Progenitor cell of endocrine pancreas (in vitro differentiated cells): ENCODE measurements at places on chromosomes 11 and 22. TPM values are rescaled to one million over a fixed set of nuclear protein-coding genes. Genes with fewer than 3 reads are reported as not detected.

DNA sequence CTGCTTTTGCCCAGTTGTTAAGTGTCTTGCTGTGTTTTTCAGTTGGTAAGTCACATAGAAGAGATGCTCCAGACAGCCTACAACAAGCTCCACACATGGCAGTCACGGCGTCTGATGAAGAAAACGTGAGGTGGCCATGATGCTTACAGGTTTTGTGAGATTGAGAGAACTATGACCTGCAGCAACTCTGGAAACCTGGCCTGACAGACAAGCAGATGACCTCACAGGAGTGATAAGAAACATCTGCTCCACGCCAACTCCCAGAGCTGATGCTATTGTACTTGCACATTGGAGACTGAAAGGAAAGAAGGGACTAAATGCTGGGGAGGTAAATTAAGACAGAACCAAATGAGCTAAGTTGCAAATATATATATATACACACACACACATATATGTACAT is 28.6 kb upstream of the LDHA start:
- no peak overlapping the region for H3K4me3 ChIP-seq
- H3K36me3 ChIP-seq, result peaks cover 13% of the 10 kb centered on the region
- H3K27ac ChIP-seq, result no peak overlapping the region
- H3K4me1 ChIP-seq, result no peaks in the 10 kb centered on the region
- no peak for DNase-seq
- no peaks in the 10 kb centered on the region for H3K27me3 ChIP-seq

- H3K4me3 ChIP-seq, result no peak overlapping the region
- peak overlapping the region; percentile 87 for H3K27ac ChIP-seq
- H3K36me3 ChIP-seq, result no peaks in the 10 kb centered on the region
Observed at GRCh38 chr22:37794376-37794775, 13.4 kb upstream of the GCAT start.

Gene AMPD3
- 12.9 TPM in 2 replicates for total RNA-seq

DNA sequence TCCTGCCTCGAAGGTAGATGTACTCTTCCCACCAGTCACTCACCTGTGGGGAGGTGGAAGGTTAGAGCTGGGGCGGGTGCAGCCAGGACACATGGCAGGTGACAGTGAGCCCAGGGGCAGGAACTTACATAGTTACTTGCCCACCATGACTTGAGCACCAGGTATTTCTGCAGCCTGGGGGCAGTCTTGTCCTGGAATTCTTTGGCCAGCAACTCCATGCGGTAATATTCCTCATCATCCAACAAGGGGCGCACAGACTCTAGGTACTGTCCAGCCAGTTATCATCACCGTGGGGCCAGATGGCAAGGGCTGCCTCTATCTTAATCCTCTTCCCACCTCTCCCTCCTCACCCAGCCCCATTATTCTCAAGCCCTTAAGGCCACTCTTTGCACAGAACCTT is 2.2 kb downstream of the CPT1B start:
- H3K4me3 ChIP-seq, result no peak overlapping the region
- no peaks in the 10 kb centered on the region for H3K4me1 ChIP-seq
- H3K36me3 ChIP-seq, result peaks cover 5% of the 10 kb centered on the region
- no peak for DNase-seq

DNA sequence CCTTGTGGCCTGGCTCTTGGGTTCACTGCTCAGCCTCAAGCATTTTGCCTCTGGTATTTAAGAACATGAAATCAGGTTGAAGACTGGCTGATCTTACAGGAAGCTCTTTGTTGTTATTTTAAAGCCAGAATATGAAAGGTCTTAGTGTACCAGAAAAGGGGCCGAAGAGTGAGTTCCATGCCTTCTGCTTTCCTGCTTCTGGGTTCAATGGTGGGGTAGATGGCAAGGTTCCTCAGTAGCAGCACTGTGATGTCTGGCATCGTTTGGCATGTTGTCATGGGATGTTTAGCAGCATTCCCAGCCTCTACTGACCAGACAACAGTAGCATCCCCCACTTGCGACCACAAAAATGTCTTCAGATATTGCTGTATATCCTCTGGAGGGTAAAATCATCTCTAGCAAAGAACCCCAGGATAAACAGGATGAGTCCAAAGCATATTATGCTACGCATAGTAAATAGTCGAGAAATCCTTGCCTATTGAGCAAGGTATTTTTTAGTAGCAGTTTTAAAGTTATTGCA is 2.4 kb downstream of the VPS26B start:
- no peaks in the 10 kb centered on the region for H3K27me3 ChIP-seq
- H3K4me3 ChIP-seq, result peak overlapping the region; percentile 33
- no peak overlapping the region for H3K27ac ChIP-seq

- DNase-seq, result no peak
- H3K36me3 ChIP-seq, result no peaks in the 10 kb centered on the region
- H3K27me3 ChIP-seq, result peaks cover 20% of the 10 kb centered on the region
- no peak overlapping the region for H3K4me3 ChIP-seq
Observed at GRCh38 chr11:116255321-116255953, 517.4 kb downstream of the BUD13 start.

- H3K4me3 ChIP-seq, result no peak overlapping the region
- peaks cover 10% of the 10 kb centered on the region for H3K4me1 ChIP-seq
- H3K36me3 ChIP-seq, result no peaks in the 10 kb centered on the region
- peaks cover 12% of the 10 kb centered on the region for H3K27me3 ChIP-seq
Observed at GRCh38 chr11:43504316-43504950, 145.7 kb downstream of the TTC17 start.

GRCh38 chr11:7246179-7246578 is 5.5 kb upstream of the SYT9 start:
- DNase-seq, result no peak
- no peaks in the 10 kb centered on the region for H3K4me1 ChIP-seq
- H3K36me3 ChIP-seq, result no peaks in the 10 kb centered on the region
- no peak overlapping the region for H3K27ac ChIP-seq

DNA sequence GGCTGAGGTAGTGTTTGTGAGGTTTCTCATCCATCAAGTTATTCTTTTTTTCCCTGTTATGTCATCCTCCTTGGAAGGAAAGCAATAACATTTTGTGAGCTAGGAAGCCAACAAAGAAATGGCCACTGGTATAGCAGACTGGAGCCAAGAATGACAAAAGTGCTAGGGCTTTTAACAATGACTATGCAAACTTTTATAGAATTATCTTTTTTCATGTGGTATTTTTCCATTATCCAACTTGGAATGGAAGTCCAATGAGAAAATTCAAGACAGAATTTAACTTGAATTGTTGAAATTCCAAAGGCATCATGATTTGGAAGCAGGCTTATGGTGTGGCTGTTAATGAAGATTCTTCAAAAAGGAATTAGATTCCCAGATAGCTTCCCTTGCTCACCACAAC is 216.4 kb upstream of the PDGFD start:
- no peak overlapping the region for H3K27ac ChIP-seq
- H3K4me3 ChIP-seq, result no peak overlapping the region
- no peak for DNase-seq
- H3K4me1 ChIP-seq, result no peaks in the 10 kb centered on the region
- no peaks in the 10 kb centered on the region for H3K36me3 ChIP-seq
